ENCODE measurements at places on chromosomes 5 and 9.

DNA sequence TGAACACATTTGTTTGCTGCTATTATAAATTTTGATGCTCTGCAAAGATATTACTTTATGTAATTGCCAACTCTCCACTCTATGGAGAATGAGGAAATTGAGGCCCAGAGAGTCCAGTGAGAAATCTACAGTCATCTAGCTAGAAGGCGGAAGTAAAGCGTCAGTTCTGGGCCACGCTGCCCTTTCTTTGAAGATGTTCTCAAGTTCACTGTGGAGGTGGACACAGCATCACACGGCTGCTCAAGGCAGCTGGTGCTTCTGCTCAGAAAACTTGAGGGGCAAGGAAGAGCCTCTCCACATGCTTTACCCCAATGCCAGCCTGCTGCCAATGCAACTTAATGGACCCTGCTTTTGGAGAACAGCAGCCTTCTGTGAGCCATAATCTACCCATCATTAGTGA, 96.3 kb downstream of the TTLL11 start:
- DNase-seq = no peak

- DNase-seq = no peak
These were observed 294.7 kb downstream of the ZSWIM6 start for GRCh38 chr5:61626639-61627282.

DNA sequence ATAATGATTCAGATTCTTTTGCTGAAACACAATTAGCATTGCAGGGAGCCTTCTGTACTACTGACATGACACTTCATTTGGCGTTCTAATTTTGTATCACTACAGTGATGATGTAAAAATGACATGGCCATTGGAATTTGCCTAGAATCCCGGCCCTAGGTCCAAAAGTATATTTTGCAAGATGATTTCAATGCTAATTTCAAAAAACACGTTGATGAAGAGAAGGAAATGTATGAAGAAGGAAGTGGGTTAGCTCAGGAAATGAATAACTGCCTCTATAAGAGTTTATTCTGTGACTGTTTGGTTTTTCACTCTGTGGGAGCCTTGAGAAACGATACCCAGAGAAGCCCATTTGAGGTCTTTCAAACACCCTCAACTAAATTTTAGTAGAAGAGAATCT, 59.3 kb downstream of the OSTF1 start:
- DNase-seq = no peak

- no peak for DNase-seq
These were observed 108.8 kb downstream of the HMHB1 start for GRCh38 chr5:143920772-143921171.

DNA sequence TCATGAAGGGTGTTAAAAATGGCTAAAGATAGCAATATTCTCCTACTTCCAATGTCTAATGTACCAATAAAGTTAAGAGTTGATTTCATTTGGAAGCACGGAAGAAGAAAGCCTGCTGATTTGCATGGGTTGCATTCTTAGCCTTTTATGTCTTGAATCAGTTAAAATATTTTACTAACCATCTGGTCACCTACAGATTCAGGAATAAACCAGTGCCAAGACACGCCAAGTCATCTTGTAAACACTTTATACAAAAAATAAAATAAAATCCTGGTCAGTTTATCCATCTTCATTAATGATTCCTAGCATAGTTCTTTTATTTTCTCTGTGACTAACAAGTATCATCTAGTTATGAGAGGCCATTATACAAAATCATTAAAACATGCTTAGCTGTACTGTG, 1031.6 kb upstream of the WWC1 start:
- DNase-seq = no peak

GRCh38 chr5:168324859-168325630, 33.6 kb downstream of the WWC1 start:
- DNase-seq = no peak

DNA sequence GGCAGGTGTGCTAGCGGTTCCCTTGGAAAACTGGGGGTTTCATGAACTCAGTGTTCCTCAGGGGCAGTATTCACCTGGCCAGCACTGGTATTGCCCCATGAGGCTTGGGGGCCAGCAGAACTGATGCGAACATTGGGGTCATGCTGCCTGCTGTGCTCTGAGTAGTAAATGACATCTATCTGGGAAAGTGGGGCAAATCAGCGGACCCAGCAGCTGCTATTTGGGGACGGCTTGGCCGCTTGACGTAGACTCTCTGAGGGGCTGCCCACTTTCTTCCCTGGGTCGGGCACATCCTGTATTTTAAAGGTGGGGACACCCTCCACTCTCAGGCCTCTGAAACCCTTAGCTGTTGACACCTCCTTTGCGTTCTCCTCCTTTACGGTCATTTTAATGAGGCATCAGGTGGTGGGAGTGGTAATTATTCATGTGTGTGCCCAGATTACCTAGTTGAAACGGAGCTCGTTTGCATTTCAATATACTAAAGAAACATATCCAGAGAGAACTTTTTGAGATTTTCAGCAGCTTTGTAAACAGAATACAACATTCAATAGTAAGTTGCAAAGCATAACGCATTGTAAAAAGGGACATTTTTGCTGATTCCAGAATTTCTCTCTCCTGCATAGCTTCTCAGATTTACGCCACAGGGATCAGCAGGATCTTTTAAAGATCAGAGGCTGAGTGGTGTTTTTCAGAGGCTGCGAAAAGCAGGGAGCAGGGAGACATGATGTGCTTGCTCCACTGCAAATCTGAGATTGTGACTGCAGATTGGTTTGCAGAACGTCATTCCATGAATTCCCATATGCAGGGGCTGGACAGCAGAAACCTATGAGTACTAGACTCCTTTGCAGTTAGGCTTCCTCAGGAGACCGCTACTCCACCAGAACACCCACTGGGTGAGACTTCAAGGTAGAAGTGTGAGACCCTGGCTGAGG, 56.8 kb upstream of the ZFR start:
- DNase-seq = no peak

DNA sequence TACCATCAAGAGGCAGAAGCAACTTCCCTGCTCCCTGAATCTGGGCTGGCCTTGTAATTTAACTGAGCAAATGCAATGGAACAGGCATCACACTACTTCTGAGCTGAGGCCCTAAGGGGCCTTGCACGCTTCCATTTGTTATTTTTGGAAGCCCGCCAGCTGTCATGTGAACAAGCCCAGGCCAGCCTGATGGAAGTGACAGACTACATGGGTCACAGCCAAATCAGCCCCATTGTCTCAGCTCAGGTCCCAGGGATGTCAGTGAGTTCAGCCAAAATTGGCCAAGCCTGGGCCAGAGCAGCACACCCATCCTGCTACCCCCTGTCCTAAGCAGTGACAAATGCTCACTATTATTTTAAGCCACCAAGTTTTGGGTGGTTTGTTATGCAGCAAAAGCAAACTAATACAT, 72.8 kb downstream of the PRRT1B start:
- peak; percentile 5 for DNase-seq

- DNase-seq = no peak
These were observed 118.6 kb downstream of the PDE8B start for GRCh38 chr5:77328930-77329647.

- no peak for DNase-seq
These were observed 156.9 kb upstream of the FST start for GRCh38 chr5:53323511-53323910.

GRCh38 chr9:124551472-124552272, 44.5 kb upstream of the NR5A1 start:
- no peak for DNase-seq

DNA sequence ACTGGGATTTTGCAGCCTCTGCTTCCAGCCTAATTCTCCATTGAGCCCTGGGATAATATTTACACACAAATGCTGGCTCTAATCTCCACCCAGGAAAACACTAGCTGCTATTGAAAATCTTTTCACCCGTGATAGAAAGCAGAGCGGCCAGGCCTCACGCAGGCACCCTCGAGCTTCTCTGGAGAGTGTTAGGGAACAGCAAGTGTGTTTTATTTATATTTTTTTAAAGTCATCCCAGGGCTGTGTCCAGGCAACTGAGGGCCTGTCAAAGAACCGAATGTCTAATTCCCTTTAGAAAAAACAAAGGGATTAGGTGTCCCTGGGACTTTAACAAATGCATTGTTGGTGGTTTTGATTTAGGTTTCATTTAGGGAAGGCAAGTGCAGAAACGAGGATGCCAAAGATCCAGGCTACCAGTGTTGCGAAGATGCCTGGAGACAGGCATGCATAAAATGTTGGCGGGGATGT, 51.2 kb upstream of the SPRY4 start:
- no peak for DNase-seq

GRCh38 chr9:36030871-36031270, 5.8 kb upstream of the RECK start:
- no peak for DNase-seq

DNA sequence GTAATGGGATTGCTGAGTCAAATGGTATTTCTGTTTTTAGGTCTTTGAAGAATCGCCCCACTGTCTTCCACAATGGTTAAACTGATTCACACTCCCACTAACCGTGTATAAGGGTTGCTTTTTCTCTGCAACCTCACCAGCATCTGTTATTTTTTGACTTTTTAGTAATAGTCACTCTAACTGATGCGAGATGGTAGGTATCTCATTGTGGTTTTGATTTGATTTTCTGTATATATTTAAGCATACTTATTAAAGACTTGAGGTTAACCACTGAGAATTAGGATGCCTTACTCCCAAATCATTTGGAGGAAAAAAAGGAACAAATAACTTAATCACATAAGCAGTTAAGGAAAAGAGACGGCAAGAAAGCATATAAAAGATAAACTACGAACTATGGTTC, 181.6 kb upstream of the FST start:
- no peak for DNase-seq

GRCh38 chr5:61455179-61456006, 123.3 kb downstream of the ZSWIM6 start:
- no peak for DNase-seq

DNA sequence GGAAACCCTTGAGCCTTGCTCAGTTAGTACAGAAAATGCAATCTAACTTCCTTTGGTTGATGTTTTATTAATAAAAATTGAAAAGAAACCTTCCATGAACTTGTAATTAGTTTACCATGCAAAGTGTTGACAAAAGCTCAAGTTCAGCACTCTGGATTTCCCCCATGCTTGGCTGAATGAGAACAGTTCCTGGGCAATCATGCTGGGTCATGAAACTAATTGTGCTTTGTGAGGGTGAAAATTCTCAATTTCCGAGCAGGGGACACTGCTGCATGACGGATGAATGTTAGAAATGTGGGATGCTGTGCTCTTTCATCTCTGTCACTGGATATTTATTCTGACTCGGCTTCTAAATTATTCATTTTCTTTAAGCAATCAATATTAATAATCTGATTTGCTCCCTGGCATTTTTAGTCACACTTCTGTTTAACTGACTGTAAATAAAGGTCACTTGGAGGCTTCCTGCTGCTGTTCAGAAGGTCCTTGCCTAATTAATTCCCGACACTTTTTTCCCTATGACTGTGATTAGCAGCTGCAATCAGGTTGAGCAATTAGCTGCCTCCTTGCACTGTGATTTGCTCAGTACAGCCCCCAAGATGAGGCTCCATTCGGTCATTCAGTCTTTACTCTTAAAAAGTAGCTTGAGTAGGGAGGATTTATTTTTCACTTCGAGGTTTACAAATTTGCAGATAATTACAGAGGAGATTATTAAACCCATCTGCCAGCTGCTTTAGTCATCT, 678.1 kb upstream of the ZNF608 start:
- DNase-seq = no peak

DNA sequence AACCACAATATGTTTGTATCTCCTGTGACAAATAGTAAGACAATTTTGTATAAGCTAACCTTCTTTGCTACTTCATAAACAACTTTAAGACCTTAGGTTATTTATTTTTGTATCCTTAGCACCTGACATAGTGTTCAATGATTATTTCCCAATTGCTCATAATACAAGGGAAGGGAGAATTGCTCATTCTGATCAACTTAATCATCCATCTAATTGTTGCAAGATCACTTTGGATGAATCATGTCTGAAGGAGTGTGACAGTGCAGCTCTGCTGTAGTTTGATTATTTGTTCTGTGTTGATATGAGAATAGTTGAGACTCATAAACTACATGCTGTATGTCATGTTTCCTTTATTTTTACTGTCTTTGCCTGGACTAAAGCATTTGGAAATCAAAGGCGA, 721.3 kb upstream of the SEMA6A start:
- DNase-seq = no peak

- DNase-seq = no peak
These were observed 380.1 kb upstream of the PRR16 start for GRCh38 chr5:120083851-120084542.

Data from NCI-H2081 treated with DMSO at 0.1 percent for 48 hours (cell line).